ENCODE measurements at places on chromosomes 11 and 22.

DNA sequence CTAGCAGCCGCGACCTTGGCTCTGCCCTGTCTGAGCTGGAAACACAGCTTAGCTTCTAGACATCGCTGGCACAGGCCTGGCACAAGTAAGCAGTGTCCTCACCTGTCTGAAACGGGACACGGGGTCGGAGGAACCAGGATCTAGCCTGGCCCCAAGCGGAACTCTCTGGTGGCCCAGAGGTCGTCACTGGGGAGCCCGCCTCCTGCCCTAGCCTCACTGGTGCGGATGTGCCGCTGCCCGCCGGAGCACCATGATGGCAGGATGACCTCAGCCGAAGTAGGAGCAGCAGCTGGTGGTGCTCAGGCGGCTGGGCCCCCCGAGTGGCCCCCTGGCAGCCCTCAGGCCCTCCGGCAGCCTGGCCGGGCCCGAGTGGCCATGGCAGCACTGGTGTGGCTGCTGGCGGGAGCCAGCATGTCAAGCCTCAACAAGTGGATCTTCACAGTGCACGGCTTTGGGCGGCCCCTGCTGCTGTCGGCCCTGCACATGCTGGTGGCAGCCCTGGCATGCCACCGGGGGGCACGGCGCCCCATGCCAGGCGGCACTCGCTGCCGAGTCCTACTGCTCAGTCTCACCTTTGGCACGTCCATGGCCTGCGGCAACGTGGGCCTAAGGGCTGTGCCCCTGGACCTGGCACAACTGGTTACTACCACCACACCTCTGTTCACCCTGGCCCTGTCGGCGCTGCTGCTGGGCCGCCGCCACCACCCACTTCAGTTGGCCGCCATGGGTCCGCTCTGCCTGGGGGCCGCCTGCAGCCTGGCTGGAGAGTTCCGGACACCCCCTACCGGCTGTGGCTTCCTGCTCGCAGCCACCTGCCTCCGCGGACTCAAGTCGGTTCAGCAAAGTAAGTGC, 871 bp downstream of the SLC35E4 start:
- DNase-seq = no peak

- DNase-seq = no peak
These were observed 1.9 kb downstream of the UPK2 start for GRCh38 chr11:118957968-118958367.

- DNase-seq = no peak
These were observed 3.2 kb upstream of the C11orf91 start for GRCh38 chr11:33703788-33704187.

DNA sequence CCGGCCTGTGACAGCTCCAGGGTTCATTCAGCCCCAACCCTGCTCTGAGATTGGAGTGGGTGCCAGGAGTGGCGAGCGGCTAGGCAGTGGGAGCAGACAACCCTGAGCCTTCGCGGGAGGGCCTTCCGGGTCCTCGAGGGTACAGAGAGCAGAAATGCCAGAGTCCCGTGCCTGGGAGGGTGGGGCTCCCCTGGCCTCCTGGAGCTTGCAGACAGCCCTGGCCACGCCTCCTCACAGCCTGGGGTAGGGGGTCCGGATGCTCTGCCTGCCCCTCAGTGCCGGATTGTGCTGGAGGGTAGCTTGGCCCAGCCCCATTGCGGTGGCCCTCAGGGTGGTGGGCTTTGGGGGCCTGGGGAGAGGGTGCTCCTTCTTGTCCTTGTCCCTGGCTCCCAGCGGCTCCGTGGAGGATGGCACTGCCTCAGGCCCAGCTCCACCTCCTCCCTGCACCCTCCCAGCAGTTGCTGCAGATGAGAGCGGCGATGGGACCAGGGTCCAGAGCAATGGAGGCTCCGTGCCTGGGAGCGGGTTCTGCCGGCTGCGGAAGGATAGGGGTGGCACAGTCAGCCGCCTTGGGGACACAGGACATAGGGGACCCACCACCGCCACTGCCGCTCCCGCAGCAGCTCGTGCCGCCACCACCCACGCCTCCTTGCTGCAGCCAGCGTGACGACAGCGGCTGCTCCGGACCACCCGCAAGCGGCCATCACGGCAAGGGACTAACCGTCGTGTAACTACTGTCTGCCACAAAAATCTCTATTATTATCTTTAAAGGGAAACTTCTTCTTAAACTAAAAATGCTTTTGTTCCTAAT, 34.9 kb upstream of the OR10G7 start:
- DNase-seq = no peak

DNA sequence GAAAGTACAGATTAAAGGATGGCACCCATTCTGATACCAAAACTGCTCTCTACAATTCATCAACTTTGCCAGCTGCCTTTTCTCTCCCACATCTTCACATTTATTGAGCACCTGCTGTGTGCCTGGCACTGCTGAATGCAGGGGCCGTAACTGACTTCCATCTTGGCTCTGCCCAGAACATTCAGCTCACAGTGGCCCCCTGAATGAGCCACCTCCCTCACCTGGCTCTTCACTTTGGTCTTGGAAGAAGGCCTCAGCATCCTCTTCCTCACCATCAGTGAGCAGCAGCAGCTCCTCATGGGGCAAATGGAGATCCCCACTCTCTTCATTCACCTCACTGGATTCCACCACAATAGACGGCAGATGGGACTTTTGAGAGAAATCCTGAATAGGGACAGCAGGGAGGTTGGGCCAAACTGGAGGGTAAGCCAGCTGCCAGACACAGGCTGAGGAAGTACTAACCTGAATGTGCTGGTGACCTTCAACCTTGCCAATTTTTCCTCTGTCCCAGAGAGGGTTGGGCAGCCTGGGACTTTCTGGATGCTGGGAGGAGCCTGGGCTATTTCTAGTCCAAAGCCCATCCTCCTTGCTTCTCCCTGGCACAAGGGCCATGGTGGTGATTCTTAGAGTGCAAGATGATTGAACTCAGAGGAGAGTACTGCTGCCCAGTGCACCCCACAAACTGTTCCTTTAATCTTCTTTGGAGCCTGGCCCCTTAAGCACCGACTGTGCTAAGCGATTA, 1.9 kb upstream of the UQCC3 start:
- no peak for DNase-seq

DNA sequence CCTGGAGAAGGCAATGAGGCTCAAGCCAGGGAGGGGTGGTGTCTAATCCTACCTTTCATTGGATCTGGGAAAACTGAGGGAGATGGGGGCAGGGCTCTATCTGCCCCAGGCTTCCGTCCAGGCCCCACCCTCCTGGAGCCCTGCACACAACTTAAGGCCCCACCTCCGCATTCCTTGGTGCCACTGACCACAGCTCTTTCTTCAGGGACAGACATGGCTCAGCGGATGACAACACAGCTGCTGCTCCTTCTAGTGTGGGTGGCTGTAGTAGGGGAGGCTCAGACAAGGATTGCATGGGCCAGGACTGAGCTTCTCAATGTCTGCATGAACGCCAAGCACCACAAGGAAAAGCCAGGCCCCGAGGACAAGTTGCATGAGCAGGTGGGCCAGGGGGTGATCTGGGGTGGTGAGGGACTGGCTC, at the start of gene FOLR1:
FOLR1 (plus strand) TSS at position 180 of the 421 bp plus-strand sequence; CDS start at position 214, 34 bp downstream.
- DNase-seq = no peak

DNA sequence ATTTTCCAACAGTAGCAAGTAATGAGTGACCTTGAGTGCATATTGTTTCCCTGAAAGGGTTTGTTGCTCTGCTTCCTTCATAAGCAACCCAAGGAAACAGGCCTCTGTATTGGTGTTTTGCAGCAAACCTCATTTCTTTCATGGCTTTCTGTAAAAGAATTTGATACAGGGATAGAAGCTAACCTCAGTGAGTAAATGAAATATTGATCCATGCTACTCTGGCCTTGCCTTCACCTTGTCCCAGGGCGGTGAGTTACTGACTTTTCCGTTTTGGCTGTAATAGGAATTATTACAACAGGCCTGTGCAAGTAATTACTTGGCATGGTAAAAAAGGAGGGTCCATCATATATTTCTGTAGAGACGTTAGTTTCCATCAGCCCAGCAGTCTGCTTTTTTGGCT, 130.9 kb upstream of the MPPED2 start:
- no peak for DNase-seq

GRCh38 chr22:30488121-30488520, 16.3 kb upstream of the SEC14L3 start:
- DNase-seq = no peak

- DNase-seq = no peak
These were observed 137.4 kb downstream of the EHF start for GRCh38 chr11:34758262-34758661.

GRCh38 chr11:86760577-86760976, 39.8 kb upstream of the PRSS23 start:
- no peak for DNase-seq

DNA sequence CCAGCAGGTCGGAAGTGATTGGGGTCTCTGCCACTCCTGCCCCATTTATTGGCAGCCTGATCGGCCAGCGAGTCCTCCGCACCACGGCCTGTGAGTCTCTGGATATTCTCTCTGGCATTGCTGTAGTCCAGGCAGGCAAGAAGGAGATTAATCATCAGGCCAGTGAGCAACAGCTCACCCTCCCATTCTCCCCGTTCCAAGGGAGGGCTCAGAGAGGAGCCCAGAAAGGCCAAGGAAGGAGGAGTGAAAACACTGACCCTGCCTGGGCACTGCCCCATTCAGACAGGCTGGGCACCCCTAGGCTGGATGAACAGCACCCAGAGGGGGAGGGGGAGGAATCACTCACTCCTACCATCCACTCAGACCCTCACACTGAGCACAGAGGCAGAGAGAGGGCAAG, 3.1 kb downstream of the SAA2 start:
- DNase-seq = no peak

DNA sequence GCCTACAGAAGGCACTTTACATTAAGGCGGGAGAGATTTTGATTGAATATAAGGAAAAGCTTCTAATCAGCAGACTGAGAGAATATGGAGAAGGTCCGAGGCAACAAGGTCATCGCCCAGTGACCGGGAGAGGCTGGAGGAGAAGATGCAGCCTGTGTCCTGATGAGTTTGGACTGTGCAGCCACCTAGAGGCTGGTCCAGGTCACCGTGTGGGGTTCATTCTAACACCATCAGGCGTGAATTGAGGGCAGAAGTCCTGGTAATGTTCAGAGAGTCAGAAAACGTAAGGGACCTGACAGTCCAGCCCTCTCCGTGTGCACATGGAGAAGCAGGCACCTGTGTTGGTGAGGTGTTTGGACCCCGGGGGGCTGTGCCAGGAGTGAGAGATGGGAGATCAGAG, 102.7 kb downstream of the FEZ1 start:
- DNase-seq = no peak

DNA sequence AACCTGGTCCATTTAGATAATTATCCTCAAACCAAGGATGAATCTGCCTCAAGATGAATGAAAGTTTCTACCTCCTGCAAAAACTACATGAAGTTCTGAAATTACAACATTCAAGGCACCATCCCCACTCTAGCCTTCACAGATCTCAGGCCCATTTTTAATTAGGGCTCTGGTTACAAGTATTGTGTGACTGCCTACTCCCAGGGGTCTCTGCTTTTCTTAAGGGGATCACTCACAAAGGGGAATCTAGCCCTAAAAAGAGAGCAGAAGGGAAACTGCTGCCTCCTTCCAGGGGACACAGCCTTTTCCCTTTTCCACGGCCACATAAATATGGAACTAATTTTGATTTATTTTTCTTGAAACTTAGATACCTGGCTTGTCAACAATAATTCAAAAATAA, 17.4 kb upstream of the TMEM135 start:
- DNase-seq = no peak

GRCh38 chr22:40247976-40248375, 70.3 kb downstream of the TNRC6B start:
- peak; percentile 24 for DNase-seq

- DNase-seq = no peak
These were observed 11.1 kb upstream of the CCDC117 start for GRCh38 chr22:28761449-28761755.

DNA sequence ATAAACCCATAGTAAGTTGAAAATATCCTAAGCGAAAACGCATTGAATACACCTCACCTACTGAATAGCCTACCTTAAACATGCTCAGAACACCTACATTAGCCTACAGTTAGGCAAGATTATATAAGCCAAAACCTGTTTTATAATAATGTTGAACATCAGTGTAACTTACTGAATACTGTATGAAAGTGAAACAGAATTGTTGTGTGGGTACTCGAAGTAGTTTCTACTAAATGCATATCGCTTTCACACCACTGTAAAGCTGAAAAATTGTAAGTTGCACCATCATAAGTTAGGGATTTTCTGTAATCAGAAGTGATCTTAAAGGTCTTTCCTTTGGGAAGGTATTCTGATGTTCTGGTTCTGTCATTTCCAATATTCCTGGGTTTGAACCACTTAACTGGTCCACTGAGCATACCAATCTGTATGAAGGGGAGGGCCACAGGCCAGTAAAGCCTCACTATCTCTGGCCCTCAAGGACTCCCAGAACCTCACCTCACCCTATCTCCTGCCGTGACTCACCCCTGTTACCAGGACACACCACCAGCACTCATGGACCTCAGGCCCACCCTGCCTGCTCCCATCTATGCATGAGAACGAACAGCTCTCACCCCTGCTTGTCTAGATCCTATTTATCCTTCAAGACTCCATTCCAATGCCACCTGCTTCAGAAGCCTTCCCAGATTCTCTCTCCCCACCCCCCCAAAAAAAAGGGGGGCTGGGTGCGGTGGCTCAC, 70.0 kb downstream of the NAT10 start:
- DNase-seq = no peak
